ENCODE measurements at places on chromosomes 4 and X. TPM values are rescaled to one million over a fixed set of nuclear protein-coding genes. Genes with fewer than 3 reads are reported as not detected.

GRCh38 chr4:168711197-168712140, 214.6 kb downstream of the PALLD start:
- peak; percentile 52 for DNase-seq

- DNase-seq: no peak
These were observed 359.1 kb downstream of the ZNF674 start for GRCh38 chrX:46185923-46186810.

DNA sequence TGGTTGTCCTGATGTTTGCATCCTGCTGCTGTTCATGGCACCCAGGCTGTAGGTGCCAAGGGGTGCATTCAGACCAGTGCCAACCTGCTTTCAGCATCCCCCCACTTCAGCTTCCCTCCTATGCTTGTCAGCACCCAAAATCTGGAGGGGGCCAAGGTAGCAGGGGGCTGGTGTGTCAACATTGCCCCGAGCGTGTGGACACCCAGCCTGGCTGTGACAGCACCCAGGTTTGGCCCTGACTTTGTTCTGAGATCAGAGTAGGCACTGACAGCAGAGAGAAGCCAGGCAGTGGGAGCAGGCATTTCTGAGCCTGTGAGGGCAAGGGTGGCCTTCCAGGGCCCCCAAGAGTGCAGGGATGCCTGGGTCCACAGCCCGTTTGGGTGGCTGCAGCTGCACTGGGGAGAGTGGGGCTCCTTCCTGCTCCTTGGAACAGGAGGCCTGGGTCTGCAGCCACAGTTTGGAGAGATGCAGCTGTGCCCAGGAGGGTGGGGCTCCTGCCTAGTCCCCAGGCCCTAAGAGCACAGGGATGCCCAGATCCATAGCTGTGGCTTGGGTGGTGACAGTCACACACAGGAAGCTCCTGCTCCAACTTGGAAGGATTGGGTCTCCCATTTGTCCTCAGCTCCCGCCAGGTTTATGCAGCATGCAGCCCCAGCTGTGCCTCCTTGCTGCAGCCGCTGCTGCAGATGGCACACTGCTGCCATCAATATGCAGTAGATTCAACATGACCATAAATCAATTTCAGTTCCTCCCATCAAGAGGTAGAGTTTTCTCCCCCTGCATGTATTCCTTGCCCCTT, 12.3 kb upstream of the PPM1K start:
- no peak for DNase-seq

- DNase-seq: no peak
These were observed 10.7 kb downstream of the PNMA6F start for GRCh38 chrX:153310901-153311300.

DNA sequence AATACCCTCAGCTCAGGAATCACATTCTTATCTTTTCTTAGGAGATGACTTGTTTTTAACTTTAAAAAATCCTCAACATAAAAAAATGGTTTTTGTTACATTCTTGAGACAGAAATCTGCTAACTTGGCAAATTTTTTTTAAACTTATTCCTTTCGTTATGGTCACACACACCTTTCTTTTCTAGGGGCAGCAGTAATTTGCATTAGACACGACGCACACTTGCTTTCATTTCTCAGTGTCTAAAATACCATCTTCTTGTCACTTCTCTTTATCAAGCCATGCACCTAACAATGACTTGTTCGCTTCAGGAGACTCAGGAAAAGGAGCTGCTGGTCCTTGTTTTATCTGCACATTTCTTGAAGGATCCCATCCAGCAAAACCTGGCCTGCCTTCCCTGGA, 112.6 kb upstream of the TBL1X start:
- no peak for DNase-seq

DNA sequence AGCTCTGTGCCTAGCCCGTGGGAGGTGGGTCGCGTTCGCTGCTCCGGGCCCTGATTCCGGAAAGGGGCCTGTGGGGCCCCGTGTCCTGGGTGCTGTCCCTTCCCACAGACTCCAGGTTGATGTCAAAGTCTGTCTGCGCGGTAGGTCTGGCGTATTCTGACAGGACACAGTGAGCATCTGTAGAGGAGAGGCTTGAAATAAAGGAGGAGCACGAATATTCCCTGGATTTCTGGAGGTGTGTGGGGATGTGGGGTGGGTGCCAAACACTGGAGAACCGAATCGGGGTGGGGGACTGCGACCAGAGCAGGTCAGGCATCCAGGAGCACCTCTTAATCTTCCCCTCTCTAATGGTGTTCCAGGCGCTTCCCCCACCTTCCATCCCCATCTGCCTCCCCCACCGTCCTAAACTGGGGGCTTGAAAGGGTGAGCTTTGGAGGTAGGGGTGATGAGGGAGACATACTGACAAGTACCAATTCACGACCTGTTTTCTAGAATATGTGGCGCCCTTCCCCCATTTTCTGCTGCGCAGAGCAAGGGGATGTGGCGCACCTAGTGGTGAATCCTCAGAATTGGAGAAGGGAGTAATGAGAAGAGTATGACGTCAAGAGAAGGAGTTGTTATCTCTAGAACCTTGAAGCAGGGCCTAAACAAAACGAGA, 877 bp downstream of the GPRASP1 start:
- DNase-seq: peak; percentile 72

DNA sequence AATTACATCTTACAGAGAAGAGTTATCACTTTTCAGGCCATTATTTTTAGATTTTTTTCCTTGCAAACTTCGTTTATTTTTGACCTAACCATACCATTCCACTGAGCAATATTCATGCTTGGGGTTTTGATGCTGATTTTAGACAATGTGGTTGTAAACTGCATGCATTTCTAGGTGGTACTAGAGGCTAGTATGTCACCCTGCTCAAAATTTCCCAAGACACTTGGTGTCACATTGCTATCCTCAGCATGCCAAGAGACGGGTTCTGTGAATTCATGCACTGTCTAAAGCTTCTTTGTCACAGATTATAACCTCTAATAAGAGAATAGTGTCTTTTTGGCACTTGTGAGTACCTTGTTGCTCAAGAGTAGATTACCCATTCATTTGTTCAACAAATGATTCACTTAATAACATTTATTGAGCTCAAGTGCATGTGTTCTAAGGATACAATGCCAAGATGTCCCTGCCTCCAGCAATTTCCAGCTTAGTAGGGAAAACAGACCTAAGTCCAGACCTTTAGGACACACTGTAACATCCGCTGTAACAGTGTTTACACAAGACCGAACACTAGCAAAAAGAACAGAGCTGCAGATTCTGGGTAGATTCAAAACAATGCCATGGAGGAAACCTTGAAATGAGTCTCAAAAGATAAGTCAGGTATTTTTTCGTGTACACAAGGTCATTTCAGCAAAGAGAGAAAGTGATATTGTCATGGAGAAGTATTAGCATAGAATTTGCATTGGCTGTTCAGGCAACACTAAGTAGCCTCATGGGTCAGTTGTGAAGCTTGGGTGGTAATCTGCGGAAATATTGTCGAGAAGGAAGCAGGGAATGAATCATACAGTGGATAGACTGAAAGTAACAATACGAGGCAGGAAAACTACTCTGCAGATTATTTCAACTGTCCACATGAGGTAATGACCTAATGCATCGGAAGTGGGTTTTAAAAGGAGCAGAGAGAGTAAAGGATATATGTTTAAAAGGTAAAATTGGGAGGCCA, 515.1 kb upstream of the ZFP42 start:
- DNase-seq: no peak

DNA sequence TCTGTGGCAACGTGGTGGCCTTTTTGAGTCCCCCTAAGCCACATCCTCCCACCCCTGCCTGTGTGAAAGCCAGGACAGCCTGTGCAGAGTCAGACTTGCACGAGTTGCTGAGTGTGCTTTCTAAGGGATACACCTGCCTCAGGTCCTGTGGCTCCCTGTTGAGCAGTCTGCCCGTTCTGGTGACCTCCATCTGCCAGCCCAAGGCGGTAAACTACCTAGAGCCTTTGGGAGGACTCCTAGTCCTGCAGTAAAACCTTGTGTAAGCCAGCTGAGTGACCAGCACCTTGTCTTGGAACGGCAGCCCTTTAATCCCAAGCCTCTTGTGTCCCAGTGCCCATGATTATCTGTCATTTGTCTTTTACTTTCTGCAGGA, 69.3 kb downstream of the NBDY start:
- DNase-seq: no peak

GRCh38 chr4:169362607-169363006, 91.9 kb upstream of the SH3RF1 start:
- no peak for DNase-seq

- no peak for DNase-seq
These were observed 3.4 kb downstream of the TENM3 start for GRCh38 chr4:182246401-182247205.

DNA sequence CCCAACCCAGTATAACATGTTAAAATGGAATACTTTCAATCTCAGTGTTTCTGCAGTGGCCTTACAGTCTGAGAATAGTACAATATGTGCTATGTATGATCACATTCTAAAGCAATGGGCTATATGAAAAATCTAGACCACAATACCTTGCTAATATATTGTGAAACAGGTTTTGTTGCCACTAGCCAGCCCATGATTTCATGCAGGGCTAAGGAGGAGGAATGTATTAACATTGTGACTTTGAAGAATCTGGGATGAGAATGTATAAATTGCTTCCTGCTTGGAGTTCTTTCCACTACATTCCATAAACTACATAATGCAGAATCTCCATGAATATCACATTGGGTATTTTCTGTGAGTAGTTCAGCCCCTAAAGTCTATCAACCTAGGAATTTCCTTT, 935.4 kb upstream of the GRIA3 start:
- DNase-seq: no peak

DNA sequence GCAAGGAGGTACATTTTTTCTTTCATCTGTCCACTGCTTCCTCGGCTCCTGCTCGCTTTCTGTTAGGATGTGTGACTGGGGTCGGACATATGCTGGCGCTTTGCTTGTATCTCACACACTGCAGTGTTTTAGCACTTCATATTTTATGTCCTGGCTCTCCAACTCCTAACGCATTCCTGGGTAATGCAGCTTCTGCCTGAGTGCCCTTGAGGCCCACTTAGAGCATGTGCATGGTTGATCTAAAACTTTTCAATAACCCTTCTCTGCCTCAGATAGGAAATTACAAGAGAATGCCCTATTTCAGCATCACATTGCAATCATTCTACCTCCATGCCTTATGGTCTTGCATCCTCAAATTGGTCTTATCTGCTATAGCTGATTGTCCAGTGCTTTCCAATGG, 65.3 kb downstream of the NEIL3 start:
- DNase-seq: no peak

- no peak for DNase-seq
These were observed 6.7 kb downstream of the LAMP2 start for GRCh38 chrX:120462370-120462769.

DNA sequence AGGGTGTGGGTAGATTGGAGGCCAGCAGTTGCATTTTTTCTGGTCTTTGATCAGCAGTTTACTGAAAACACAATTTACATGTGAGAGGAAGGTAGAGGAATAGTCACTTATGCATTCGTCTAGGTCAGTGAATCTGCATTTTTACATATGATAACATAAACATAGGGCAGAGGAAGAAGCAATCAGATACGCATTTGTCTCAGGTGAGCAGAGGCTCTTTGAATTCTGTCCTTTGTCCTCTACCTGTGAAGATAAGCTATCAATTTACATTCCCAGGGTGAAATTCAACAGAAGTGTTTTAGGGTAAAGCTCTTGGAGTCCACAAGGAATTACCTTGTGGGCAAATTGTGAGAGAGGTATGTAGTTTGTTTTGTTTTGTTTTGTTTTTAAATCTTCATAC, 306.5 kb downstream of the MAGEB5 start:
- DNase-seq: no peak

DNA sequence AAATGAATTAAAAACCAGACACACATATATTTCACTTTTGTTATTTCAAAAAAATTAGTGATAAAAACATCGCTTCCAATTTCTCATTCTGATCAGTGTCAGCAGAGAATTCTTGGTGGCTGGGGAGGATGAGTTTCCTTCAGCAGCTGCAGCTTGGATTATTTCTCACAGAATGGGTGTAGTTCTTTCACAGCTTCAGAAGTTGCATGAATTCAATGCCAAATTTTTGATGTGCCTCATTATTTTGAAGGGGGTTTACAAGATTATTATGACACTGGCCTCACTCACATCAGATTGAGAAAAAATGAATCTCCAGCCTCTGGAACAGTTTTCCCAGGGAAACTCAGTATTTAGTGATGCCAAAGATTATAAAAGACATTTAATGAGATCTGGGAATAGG, 184.9 kb upstream of the WDFY3 start:
- no peak for DNase-seq

DNA sequence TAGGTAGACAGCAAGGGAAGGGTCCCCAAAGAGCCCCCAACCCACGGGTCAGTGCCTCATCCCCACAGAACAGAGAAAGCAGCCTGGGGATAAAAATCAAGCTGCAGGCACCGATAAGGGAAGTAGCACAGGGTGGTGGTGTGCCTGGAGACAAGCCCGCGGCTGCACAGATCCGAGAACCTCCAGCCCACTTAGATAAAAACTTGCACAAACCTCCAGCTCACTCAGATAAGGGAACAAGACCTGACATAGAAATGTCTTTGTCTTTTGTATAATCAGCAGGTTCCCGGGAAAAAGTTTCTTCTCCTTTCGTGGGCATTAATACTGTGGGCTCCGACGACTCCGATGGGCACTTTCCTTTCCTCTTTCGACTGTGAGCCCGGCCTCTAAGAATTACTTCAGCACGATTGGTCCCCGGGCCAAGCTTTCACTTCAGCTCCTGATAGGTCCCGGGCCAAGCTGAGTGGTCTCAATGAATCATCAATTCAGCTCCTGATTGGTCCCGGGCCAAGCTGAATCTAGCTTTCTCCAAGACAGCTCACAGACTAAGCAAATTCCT, 32.4 kb downstream of the PRDX4 start:
- peak; percentile 12 for DNase-seq

DNA sequence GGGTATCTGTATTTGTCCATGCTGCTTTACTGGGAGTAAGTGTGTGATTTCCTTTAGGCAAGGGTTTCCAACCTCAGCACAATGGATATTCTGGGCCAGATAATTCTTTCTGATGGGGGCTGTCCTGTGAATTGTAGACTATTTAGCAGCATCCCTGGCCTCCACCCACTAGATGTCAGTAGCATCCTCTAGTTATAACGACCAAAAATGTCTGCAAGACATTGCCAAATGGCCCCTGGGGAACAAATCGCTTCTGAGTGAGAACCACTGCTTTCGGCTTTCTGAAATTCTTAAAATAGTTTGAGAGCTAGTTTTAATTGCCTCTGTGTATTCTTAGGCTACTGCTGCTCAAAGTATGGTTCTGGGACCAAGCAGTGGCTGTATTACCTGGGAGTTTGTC, 81.2 kb upstream of the GPM6B start:
- no peak for DNase-seq

DNA sequence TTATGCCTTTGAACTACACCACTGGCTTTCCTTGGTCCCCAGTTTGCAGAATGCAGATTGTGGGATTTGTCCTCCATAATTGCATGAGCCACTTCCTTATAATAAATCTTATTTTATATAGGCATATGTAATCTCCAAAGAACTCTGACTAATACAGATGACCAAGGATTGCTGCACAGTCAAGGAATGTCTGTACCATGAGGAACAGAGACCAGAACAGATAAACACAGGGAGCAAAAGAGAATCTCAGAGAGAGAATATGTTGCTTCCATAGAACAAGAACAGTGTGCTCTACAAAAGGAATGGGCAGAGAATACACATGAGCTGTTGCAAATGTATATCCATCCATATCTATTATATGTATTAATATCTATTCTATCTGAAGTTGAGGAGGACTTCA, 111.1 kb downstream of the ADRA2C start:
- DNase-seq: no peak

GRCh38 chr4:55947912-55948725, 626 bp upstream of the CEP135 start:
- peak; percentile 42 for DNase-seq

- no peak for DNase-seq
These were observed 115.6 kb downstream of the FHIP1A start for GRCh38 chr4:151524610-151525009.

Gene TLR3
- polyA plus RNA-seq: 1.6 TPM

Gene PCYT1B
- 2.6 TPM for polyA plus RNA-seq

Gene HSFX4
- polyA plus RNA-seq: 2.7 TPM

Gene GABRG1
- 0.07 TPM for polyA plus RNA-seq

Gene REELD1
- not detected for polyA plus RNA-seq

Gene DDX3X
- polyA plus RNA-seq: 135 TPM
